ENCODE measurements at places on chromosomes 2 and 18.

DNA sequence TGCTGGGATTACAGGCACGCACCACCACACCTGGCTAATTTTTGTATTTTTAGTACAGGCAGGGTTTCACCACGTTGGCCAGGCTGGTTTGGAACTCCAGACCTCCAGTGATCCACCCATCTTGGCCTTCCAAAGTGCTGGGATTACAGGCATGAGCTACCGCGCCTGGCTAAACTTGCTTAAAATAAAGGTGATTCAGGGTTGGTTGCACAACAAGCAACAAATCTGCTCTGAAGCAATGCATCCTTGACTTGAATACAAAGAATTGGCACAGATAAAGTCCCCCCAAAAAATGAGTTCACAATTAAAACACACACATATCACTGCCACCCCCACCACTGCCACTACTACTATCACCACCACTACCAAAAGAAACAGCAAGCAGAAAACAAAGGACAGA lies 34.9 kb downstream of the CCDC88A start:
- DNase-seq: no peak

- no peak for DNase-seq
These were observed 166.1 kb upstream of the ZNF521 start for GRCh38 chr18:25517881-25518715.

GRCh38 chr2:100235098-100235497 lies 87.2 kb downstream of the LONRF2 start:
- no peak for DNase-seq

GRCh38 chr18:32958746-32959145 lies 185.9 kb upstream of the KLHL14 start:
- DNase-seq: no peak

DNA sequence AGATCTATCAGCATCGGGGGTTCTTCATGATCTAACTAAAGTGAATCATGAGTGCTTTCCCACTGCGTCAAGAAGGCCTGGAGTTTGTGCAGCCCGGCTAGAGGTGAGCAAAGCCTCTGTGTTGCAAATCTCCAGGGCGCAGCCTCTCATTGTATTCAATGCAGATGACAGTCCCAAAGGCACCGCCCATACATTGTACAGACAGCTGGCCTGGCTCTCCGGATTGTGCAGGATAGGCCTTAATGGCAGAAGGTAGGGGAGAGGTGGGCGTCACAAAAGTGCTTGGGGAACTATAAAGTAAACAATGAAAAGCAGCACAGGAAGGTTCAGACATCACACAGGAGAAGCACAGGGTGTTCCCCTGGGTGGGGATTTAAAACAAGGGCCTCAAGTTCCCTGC lies 907 bp upstream of the GYPC start:
- DNase-seq: no peak

DNA sequence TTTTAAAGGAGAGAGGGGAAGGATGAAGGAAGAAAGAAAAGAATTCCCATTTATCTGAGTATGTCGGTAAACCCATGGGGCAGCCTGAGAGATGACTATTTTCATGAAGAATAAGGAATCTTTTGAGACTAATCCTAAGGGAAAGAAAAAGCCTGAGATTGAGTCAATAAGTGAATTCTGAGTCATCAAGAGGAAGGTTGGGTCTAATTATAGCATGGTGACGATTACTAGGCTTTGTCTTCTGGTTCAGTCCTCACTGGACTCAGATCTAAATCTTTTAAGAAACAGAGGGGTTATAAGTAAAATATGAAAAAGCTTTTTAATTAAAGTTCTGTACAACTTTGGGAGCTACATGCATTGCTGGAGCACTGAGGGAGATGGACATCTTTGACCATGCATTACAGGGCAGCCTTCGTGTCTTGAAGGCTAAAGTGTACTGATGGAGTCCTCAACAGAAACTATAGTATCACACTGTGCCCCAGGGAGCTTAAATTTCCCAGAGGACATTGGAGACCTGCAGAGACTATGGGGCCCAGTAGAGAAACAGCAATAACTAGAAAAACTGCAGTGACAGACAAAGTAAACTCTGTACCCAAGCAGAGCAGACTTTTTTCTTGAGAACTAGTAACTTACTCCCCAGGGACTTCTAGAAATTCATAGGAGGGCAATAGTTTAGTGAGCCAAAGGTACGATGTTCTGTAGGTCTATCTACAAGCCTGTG lies 260.9 kb downstream of the RAD51AP2 start:
- DNase-seq: no peak

DNA sequence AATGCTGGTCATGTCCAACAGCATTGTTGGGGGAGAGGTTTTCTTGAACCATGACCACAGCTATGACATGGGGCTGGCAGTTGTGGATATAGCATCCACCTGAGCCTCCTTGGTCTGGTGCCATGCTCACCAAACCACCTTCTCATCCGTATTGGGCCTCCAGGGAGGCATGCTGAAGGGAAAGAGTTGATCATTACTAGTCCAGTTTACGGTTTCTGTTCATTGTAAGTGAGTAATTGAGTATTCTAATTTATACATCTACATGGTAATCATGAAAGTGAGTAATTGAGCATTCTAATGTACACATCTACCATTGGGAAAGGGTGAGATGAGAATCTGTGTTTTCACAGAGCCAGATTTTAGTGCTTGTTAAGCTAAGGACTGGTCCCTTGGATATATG lies 6.8 kb downstream of the TMEM87B start:
- DNase-seq: no peak

- DNase-seq: no peak
These were observed 101.8 kb downstream of the XRCC5 start for GRCh38 chr2:216210701-216211540.

DNA sequence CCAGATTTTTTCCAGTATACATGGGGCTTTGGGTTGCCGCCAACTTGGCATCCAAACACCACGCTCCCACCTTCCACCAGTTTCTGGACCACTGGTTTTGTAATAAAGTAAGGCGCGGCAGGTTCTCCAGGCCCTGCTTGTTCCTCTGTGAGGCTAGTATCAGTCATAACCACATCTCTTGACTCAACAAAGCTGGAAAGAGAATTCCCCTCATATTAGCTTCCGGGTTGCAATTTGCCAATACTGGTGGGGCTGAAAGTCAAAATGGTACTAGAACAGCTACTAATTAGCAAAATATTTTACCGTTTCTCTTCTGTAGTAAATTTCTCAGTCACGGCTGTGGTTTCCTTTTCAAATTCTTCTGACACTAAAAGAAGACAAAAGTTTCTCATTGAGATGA lies 25.0 kb downstream of the TTN start:
- no peak for DNase-seq

GRCh38 chr2:23221236-23221635 lies 163.7 kb upstream of the KLHL29 start:
- no peak for DNase-seq

- DNase-seq: no peak
These were observed 87.1 kb downstream of the BCL2L11 start for GRCh38 chr2:111207851-111208250.

DNA sequence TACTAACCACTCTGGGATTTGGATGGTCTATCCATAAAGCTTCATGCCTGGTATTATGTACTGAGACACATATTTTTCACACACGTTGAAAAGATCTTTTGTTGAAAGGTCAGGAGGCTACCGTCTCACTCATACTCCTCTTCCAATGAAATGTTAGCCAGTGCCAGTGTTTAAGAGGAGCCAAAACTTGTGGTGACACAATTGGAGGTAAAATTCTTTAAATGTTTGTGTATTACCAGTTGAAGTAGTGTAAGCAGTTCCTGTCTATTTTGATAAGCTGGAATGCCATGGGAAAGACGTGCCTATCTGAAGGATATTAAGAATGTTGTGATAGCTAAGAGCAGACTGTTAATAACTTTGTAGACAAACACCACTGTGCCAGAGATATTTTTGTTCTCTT lies 32.1 kb downstream of the MARCHF7 start:
- DNase-seq: no peak

Measured in HEK293T (cell line).